Naive thymus-derived CD4-positive, alpha-beta T cell (primary cell): ENCODE measurements at places on chromosomes 3 and 15.
A peak's percentile ranks its signal among the peaks of the same experiment; 100 is the strongest.

GRCh38 chr3:123623346-123623880, 38.6 kb upstream of the HACD2 start:
- DNase-seq = no peak
- H3K27me3 ChIP-seq = no peaks in the 10 kb centered on the region
- no peak overlapping the region for H3K27ac ChIP-seq
- H3K4me1 ChIP-seq = no peaks in the 10 kb centered on the region
- no peak overlapping the region for H3K4me3 ChIP-seq

DNA sequence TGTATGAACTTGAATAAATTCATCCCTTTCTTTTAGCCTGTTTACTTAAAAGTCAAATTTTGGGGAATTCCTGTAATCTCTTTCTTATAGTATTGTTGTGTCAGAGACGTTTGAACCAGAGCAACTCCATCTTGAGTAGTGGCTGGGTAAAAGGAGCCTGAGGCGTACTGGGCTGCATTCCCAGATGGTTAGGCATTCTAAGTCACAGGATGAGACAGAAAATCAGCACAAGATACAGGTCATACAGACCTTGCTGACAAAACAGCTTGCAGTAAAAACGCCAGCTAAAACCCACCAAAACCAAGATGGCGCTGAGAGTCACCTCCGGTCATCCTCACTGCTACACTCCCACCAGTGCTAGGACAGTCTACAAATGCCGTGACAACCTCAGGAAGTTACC, 94.5 kb downstream of the P3H2 start:
- H3K27ac ChIP-seq = no peak overlapping the region
- H3K4me1 ChIP-seq = no peaks in the 10 kb centered on the region
- H3K36me3 ChIP-seq = no peaks in the 10 kb centered on the region
- DNase-seq = no peak
- H3K27me3 ChIP-seq = no peaks in the 10 kb centered on the region
- H3K4me3 ChIP-seq = no peak overlapping the region

GRCh38 chr15:35618260-35619188, 72.6 kb upstream of the DPH6 start:
- no peak for DNase-seq
- no peak overlapping the region for H3K4me3 ChIP-seq
- H3K4me1 ChIP-seq = no peaks in the 10 kb centered on the region
- no peaks in the 10 kb centered on the region for H3K27me3 ChIP-seq

- H3K27ac ChIP-seq = peak overlapping the region; percentile 44
- H3K4me1 ChIP-seq = peaks cover 7% of the 10 kb centered on the region
- no peak overlapping the region for H3K4me3 ChIP-seq
- peaks cover 7% of the 10 kb centered on the region for H3K36me3 ChIP-seq
- no peak for DNase-seq
Observed at GRCh38 chr15:41483115-41483514, 10.6 kb upstream of the ITPKA start.

DNA sequence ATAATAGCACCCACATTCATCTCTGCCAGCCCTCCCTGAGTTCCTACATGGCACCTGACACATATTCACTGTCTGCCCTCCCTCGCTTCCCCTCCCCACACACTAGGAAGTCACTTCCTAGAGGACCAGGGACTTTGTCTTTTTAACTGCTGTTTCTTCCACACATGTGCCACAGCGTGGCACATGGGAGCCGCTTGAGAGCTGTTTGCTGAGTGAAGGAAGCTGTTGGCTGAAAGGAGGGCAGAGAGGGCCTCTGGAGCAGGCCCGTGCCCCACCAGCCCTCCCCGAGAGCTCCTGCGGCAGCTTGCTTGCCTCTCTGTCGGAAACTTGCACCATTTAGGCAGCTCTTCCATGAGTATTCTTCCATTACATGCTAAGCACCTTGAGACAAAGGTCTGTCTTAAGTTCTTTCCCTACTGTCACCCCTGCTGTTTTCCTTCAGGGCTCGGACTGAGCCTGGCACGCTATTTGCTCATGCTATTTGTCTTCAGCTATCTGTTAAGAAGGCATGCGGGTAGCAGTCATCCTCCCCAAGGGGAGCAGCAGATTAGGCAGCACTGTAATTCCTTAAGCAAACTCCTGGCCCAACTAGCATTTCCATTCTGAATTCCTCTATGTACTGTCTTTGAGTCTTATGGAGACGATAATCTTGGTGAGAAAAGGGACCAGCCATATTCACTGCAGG, 72.2 kb downstream of the CACNA1D start:
- no peaks in the 10 kb centered on the region for H3K36me3 ChIP-seq
- H3K27me3 ChIP-seq = no peaks in the 10 kb centered on the region
- H3K27ac ChIP-seq = no peak overlapping the region
- H3K4me3 ChIP-seq = no peak overlapping the region
- H3K4me1 ChIP-seq = no peaks in the 10 kb centered on the region

GRCh38 chr3:16480861-16481545, 32.5 kb downstream of the RFTN1 start:
- peaks cover 41% of the 10 kb centered on the region for H3K4me1 ChIP-seq
- no peaks in the 10 kb centered on the region for H3K36me3 ChIP-seq
- H3K4me3 ChIP-seq = peak overlapping the region; percentile 11
- no peaks in the 10 kb centered on the region for H3K27me3 ChIP-seq
- peak; percentile 71 for DNase-seq

GRCh38 chr3:59313365-59313764, 263.5 kb upstream of the CFAP20DC start:
- H3K27me3 ChIP-seq = no peaks in the 10 kb centered on the region
- H3K27ac ChIP-seq = no peak overlapping the region
- H3K36me3 ChIP-seq = no peaks in the 10 kb centered on the region

DNA sequence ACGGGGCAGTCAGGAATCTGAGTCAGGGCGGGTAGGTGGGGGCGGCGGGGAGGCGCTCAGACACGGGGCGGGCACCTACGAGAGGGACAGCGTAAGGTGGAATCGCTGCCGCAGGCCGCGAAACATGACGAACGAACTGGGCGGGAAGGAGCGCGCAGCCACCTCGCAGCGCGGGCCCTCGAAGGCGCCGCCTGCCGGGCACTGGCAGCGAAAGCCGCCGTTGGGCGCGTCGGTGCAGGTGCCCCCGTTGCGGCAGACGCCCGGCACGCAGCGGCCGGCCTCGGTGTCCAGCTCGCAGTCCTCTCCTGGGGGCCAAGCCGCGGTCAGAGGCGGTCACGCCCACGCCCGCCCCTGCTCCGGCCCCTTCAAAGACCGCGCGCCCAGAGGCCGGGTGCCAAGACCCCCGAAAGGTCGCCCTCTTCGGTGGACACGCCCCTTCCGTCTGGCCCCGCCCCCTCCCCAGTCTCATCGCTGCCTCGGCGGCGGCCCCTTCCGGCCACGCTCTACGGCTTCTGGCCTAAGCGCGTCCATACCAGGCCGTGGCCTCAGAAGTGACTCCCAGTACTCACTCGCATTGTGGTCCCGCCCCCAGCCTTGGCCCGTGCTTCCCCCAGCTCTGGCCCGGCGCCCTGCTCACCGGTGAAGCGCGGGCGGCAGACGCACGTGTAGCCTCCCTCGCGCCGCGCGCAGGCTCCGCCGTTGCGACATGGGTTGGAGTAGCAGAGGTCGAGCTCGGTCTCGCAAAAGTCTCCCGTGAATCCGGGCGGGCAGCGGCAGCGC, 6.4 kb downstream of the CELSR3 start:
- DNase-seq = peak; percentile 86
- H3K36me3 ChIP-seq = no peaks in the 10 kb centered on the region
- H3K4me1 ChIP-seq = peaks cover 12% of the 10 kb centered on the region
- H3K27ac ChIP-seq = peak overlapping the region; percentile 65
- peak overlapping the region; percentile 70 for H3K4me3 ChIP-seq

GRCh38 chr3:89098964-89099585, 8.3 kb upstream of the EPHA3 start:
- H3K36me3 ChIP-seq = no peaks in the 10 kb centered on the region
- H3K4me1 ChIP-seq = no peaks in the 10 kb centered on the region
- no peaks in the 10 kb centered on the region for H3K27me3 ChIP-seq
- no peak overlapping the region for H3K27ac ChIP-seq

GRCh38 chr3:47365213-47366153, 15.3 kb upstream of the PTPN23 start:
- no peak overlapping the region for H3K27ac ChIP-seq
- H3K4me3 ChIP-seq = no peak overlapping the region

DNA sequence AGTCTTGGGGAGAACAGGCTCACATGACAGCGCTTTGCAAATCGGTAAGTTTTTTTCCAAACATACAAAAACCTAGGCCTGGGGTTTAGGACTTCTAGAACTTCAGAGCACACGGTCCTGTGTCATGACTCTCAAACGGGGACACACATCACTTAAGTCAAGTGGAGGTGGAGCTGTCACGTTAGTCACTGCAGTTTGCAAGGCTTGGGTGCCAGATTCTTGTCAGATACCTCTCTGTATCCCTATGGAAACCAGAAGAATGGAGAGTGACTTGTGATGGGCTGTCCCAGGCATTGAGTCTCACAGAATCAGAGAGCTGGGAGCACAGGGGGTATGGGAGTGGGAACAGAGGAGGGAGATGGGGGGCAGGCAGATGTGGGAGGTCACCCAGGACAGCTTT, 64.8 kb downstream of the DUT start:
- DNase-seq = no peak
- H3K36me3 ChIP-seq = no peaks in the 10 kb centered on the region
- no peak overlapping the region for H3K27ac ChIP-seq
- no peak overlapping the region for H3K4me3 ChIP-seq

DNA sequence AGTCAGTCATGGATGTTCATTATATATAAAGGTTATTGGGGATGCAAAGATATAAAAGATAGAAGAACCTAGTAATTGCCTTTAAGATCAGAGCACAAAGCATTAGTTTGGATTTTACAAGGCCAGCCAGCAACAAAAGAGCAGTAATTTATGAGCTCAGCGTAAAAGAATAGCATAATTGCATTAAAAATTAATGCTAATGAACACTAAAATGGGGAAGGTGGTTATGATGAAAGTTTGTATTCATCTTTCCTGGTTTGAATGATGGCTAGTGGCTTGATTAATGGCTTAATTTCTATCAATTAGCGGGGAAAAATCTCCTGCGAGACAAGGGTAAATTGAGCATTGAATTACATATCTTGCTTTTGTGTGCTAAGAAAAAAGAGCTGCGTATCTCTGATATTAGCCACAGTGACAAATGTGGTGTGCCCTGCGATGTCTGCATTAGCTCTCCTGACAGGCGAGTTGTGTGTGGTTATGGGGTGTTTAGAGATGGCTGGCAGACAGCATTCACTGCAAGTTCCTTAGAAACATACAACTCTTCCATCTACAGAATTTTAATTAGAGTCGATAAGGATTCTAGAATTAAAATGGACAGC, 42.8 kb upstream of the MLF1 start:
- no peak overlapping the region for H3K27ac ChIP-seq
- no peaks in the 10 kb centered on the region for H3K36me3 ChIP-seq
- H3K4me3 ChIP-seq = no peak overlapping the region
- H3K4me1 ChIP-seq = no peaks in the 10 kb centered on the region
- H3K27me3 ChIP-seq = no peaks in the 10 kb centered on the region

- DNase-seq = no peak
- peaks cover 6% of the 10 kb centered on the region for H3K27me3 ChIP-seq
- no peaks in the 10 kb centered on the region for H3K4me1 ChIP-seq
- no peaks in the 10 kb centered on the region for H3K36me3 ChIP-seq
- no peak overlapping the region for H3K4me3 ChIP-seq
- no peak overlapping the region for H3K27ac ChIP-seq
Observed at GRCh38 chr3:73351423-73352071, 273.2 kb downstream of the PDZRN3 start.

GRCh38 chr3:65318231-65318630, 630.4 kb upstream of the ADAMTS9 start:
- no peaks in the 10 kb centered on the region for H3K36me3 ChIP-seq
- no peaks in the 10 kb centered on the region for H3K27me3 ChIP-seq
- H3K4me3 ChIP-seq = no peak overlapping the region

- H3K4me1 ChIP-seq = no peaks in the 10 kb centered on the region
- no peak for DNase-seq
- peaks cover 41% of the 10 kb centered on the region for H3K36me3 ChIP-seq
- H3K27me3 ChIP-seq = no peaks in the 10 kb centered on the region
Observed at GRCh38 chr3:158127250-158128219, 17.6 kb downstream of the RSRC1 start.

DNA sequence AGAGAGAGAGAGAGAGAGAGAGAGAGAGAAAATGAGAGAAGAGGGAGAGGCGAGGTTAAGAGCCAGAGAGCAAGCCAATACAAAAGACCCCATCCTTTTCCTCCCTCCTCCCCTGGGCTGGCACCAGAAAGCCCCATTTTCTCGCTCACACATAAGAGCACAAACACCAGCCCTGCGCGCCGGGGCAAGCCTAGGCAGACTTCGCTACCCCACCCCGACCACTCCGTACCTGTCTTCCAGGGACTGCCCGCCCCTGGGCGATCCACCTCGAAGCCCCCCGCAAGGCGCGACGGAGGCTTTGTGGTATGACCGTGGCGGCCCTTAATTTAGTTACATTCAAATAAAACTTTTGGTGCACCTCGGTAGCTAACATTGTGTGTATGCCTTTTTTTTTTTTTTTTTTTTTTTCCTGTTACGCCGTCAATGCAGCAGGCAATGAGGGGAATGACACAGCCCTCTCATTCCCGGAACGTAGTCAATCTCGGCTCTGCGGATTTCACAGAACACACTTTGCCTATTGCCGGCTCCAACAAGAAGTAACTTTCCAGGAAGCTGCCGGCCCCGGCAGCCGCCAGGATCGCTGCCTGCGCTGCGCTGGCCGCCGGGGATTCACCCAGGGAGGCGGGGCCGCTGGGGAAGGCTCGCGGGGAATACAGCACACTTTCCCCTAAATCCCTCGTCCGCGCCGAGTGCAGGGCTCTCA, 7.7 kb downstream of the BCL6 start:
- peaks cover 12% of the 10 kb centered on the region for H3K4me1 ChIP-seq
- H3K27ac ChIP-seq = peak overlapping the region; percentile 65
- H3K27me3 ChIP-seq = no peaks in the 10 kb centered on the region
- peak overlapping the region; percentile 79 for H3K4me3 ChIP-seq
- DNase-seq = peak; percentile 19

DNA sequence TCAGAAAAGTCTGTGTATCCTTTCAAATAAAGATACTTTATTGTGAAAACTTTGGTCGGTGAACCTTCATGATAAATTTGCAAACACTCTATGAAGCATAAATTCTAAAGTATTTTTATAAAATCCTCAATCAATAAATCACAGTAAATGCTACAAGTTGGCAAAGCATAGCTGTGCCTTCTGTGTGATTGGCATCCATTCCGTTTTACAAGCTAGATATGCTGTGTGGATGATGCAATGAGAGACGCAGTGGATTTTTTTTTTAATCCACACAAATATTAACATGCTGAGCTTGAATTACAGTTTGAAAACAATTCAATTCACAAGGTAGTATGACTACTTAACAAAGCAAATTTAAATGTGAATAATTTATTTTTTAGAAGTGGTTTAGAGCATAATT, 937.2 kb downstream of the ZPLD1 start:
- DNase-seq = no peak
- no peak overlapping the region for H3K27ac ChIP-seq
- H3K27me3 ChIP-seq = no peaks in the 10 kb centered on the region
- no peaks in the 10 kb centered on the region for H3K4me1 ChIP-seq
- no peak overlapping the region for H3K4me3 ChIP-seq
- no peaks in the 10 kb centered on the region for H3K36me3 ChIP-seq

DNA sequence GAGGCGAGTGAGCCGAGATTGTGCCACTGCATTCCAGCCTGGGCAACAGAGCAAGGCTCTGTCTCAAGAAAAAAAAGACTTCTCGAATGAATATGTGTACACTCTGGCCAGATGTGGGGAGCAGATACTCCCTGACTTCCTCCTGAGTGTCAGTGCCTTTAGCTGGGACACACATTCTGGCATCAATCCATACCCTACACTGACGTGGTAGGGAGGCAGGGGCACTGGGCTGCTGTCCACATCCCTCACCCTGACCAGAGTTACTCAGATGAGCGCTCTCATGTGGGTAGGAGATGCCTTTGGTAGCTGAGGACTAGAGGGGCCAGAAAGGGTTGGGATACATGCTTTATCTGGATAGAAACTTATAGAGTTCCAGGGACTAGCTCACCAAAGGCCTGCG, 15.6 kb downstream of the LIMD1 start:
- no peak overlapping the region for H3K4me3 ChIP-seq
- no peaks in the 10 kb centered on the region for H3K27me3 ChIP-seq
- no peak for DNase-seq
